ENCODE measurements at places on chromosomes 6 and 20.

GRCh38 chr6:150659046-150659763 lies 59.5 kb downstream of the PLEKHG1 start:
- DNase-seq, result no peak

DNA sequence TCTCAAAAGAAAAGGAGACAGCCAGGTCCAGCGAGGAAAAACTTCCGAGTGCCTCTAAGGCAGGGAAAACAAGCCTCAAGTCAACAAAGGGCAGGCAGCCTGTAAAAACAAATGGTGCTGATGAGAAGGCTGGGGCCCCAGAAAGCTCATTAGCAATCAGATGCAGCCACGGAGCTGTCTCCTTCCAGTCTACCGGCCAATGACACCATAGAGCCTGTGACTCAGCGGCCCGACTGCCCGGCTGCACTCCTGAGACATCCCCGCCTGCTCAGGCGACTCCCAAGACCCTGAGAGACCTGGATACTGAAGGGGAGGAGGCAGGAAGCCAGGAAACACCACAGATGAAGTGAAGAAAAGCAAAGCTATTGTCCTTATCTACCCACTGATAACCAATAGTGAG lies 120.1 kb upstream of the HDDC2 start:
- DNase-seq, result no peak

- DNase-seq, result peak; percentile 42
Observed at GRCh38 chr6:30483677-30484279, 5.5 kb upstream of the HLA-E start.

DNA sequence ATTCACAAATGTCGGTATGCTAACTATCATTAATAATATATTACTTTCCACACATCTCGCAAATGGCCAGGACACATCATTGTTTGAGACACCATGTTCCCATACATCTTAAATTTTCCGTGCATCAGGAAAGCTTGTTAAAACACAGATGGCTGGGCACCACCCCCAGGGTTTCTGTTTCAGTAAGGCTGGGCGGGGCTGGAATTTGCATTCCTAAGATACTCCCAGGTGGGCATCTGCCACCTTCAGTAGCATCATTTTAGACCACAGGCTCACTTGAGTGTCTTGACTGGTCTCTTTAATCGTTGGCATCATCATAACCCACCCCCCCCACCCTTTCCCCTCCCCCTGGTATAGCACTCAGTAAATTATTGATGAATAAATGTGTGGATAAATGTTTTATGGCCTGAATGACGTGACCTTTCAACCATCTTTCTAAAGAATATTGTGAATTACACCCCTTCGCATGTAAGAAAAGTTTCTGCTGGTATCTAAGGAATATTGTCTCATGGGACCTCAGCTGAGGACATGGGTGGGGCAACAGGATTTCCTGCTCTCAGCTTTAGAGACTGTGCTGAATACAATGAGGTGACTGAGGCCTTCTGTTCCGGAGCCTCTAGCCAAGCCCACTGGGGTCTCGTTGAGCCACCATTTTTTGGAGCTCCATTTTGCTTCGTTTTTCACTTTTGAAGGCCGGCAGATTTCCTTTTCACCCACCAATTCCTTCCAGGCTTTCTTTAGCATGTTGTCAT lies 124.1 kb upstream of the NEDD9 start:
- DNase-seq, result no peak

- no peak for DNase-seq
Observed at GRCh38 chr20:57395111-57395966, 4.1 kb downstream of the RBM38 start.

All from activated gamma-delta T cell treated with Interleukin-2 at 50 U/mL for 16 hours (primary cell).